ENCODE measurements at places on chromosomes 2 and 18.

DNA sequence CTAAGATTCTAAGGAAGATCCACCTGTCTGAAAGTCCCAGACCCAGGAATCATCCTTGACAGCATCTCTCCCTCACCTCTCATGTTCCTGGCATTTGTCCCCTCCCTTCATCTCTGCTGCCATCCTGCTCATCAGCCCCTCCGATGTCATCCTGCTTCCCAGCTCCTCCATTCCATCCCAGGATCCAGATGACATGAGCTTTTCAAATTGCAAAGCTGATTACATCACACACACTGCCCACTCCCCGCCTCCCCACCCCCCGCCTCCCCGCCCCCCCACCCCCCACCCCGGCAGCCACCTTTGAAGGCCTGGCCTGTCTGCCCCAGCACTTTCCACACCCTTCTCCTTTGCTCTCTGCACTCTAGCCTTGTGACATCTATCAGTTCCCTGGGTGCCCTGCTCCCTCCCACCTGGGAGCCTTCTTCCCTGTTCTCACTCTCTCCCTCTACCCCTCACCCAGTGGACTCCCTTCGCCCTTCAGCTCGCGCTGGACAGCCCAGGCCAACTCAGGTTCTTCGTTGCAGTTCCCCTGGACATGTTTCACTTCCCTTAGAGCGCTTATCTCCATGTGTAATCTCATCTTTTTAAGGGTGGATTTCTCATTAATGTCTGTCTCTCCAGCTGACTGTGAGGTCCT is 61.6 kb downstream of the DNMT3A start:
- DNase-seq = no peak

GRCh38 chr18:58222432-58223125 is 178.6 kb downstream of the NEDD4L start:
- DNase-seq = no peak

GRCh38 chr2:181036848-181037603 is 56.6 kb downstream of the UBE2E3 start:
- DNase-seq = no peak

DNA sequence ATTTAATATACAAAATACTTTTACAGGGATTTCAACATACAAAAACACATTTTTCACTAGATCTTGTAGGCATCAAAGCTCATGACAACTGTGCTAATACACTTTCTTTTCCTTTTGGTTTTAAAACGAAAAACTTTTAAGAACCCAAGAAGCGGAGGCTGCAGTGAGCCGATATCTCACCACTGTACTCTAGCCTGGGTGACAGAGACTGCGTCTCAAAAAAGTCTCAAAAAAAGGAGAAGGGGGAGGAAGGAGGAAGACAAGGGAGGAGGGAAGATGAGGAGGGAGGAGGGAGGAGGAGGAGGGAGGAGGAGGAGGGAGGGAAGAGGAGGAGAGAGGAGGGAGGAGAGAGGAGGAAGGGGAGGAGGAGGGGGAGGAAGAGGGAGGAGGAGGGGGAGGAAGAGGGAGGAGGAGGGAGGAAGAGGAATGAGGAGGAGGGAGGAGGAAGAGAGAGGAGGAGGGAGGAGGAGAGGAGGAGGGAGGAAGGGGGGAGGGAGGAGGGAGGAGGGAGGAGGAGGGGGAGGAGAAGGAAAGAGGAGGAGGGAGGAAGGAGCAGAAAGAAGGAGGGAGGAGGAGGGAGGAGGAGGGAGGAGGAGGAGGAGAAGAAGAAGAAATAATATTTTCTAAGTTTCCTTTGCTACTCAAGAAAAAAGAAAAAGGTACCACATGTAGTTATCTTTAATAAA is 13.8 kb downstream of the ROCK2 start:
- DNase-seq = no peak

- no peak for DNase-seq
Observed at GRCh38 chr2:129934044-129934822, 45.2 kb upstream of the RAB6C start.

GRCh38 chr18:56889621-56890020 is 238.5 kb downstream of the WDR7 start:
- DNase-seq = no peak

- DNase-seq = no peak
Observed at GRCh38 chr2:150974864-150975263, 286.8 kb downstream of the RBM43 start.

- DNase-seq = no peak
Observed at GRCh38 chr18:56431551-56431950, 206.8 kb downstream of the TXNL1 start.
